ENCODE measurements at places on chromosomes 2 and 18.

- DNase-seq: peak; percentile 22
These were observed 16.1 kb downstream of the MTX2 start for GRCh38 chr2:176285321-176285720.

DNA sequence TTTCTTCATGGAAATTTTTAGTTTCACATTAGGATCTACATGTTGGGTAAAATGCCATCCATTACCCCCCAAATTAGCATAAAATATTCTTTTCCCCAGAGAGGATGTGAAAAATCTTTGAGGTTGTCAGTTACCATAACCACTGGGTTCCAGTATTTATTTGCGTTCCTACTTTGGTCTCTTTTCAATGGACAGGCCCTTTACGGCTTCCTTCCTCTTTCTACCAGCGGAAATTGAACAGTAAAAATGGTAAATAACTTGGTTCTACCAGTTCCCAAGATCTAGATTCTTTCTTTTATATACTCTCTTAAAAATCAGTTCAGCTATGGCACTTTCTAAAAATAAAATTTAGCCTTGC, 169.2 kb upstream of the APCDD1 start:
- DNase-seq: no peak

DNA sequence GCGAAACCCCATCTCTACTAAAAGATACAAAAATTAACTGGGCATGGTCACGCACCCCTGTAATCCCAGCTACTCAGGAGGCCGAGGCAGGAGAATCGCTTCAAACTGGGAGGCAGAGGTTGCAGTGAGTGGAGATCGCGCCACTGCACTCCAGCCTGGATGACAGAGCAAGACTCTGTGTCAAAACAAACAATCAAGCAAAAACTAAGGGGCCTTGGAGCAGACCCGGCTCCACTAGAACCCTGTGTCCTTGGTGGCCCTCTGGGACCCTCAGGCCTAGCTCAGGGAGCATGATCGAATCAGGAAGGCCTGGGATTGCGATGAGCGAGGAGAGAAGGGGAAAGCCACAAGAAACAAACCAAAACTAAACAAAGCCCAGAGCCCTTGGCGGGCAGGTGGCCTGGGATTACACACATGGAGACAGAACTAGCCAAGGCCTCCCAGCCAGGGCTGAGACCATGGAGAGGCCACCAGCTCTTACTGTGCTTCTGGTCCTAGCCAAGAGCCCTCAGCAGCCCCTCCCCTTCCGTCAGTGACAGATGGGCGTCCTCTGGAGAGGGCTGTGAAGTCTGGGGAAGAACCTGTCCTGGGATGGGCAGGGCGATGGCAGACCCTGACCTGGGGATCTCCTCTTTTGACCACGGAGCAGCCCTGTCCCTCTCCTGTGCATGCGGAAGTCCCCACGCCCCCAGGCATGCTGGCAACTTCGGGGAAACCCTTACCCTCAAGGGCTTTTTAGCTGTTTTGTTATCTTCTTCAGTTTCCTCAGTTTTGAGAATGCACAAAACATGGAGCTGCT, 27.4 kb upstream of the CATIP start:
- DNase-seq: peak; percentile 3

- DNase-seq: no peak
These were observed 259.8 kb upstream of the ATP5MC3 start for GRCh38 chr2:175441181-175441761.

DNA sequence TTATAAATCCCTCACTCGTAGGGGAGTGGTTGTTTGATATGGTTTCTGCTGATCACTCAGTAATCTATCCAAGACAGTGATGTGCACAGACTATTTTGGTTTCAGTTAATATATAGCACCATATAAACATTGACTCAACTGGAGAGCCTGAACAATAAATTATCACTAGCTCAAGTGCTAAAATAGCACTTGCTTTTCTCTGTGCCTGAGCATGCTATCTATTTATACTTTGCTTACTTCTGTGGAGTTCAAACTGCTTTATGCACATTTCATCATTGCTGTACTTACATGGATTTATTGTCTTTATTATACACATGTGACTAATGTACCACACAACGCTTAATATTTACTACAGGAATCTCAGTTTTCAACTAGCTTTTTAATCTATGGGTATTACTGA, 133.6 kb downstream of the BCL2 start:
- no peak for DNase-seq

- DNase-seq: no peak
These were observed 33.8 kb upstream of the HAAO start for GRCh38 chr2:42826231-42826630.

- DNase-seq: no peak
These were observed 2084.4 kb upstream of the PIK3C3 start for GRCh38 chr18:39870591-39870990.

- no peak for DNase-seq
These were observed 70.8 kb downstream of the SESTD1 start for GRCh38 chr2:179193759-179194394.

DNA sequence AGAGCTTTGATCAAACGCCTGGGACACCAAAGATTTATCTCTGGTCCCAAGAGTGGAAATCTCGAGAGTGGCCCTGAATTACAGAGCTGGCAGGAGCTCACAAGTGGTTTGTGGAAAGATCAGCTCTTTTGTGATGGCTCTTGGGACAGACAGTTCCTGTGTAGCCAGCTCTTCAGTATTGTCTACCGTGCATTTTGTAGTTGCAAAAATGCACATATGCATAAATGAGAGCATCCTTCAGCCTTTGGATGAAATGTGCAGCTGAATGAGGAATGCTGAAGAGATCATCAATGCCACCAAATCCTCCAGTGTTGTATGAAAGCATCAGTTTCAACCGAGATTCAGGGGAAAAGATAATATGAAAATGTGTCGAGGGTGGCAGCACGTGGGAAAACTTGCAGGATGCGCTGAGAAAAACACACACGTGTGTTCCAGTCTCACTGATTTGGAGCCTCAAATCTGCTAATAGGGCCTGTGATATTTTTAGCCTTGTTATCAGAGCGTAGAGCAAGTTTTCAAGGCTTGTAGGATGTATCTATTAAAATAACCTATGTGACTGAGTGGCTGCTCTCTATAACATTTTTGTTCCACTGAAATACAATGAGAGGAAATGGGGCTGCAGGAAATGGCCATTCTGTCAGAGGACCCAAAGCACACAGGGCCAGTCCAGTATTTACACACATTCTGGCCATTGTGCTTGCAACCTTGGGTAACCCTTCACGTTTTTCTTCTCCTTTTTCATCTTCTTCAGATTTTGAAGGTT, 138.7 kb downstream of the PRKCE start:
- DNase-seq: no peak

Data from HEK293T (cell line).